ENCODE measurements at places on chromosomes 6 and 20.

DNA sequence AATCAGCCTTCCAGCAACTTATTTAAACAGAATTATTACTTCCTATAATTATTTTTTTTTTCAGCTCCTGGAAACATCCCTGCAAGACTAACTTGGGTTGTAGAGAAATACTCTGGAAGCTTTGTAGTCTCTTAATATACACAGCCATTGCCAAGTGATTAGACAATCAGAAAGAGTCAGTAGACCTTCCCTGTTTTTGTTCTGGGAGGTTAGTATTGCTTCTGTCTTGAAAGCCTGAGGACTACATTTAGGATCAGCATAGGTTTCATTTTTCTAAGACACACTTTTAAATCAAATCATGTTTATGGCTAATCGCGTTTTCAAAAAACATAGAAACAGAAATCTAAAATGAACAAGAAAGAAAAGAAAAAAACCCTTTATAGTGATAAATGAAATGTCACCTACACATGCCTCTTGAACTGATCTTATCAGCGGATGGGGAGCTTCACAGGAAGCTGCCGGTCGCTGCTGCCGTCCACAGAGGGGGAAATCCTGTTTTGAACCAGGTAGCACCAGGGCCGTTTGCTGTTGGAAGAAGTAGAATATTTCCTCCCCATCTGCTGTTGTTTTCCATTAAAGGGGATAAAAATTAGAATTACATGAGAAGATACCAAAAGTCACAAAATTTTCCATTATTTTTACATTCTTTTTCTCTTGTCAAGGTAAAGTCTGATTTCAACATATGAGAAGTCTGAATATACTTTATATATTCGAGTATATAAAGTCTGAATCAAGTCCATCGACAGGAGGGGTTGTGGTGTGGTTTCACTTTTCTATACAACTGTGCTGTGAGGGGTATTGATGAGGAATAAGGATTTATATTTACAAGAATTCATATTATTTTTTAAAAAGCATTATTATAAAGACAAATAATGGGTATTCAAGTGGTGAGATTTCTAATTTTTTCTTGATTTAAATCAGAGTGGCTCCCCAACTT is 94.6 kb downstream of the ARMC2 start:
- no peak for DNase-seq

GRCh38 chr6:119323478-119323877 is 26.1 kb downstream of the MAN1A1 start:
- DNase-seq = no peak

GRCh38 chr6:65646544-65646943 is 60.5 kb downstream of the EYS start:
- DNase-seq = no peak

GRCh38 chr6:131073577-131073976 is 10.5 kb upstream of the EPB41L2 start:
- DNase-seq = no peak

- DNase-seq = peak; percentile 40
Measured at GRCh38 chr6:99119109-99120031, 171.6 kb upstream of the FBXL4 start.

- DNase-seq = peak; percentile 91
Measured at GRCh38 chr6:108559884-108560462, 744 bp upstream of the FOXO3 start.

- DNase-seq = no peak
Measured at GRCh38 chr6:14502551-14502950, 385.0 kb downstream of the CD83 start.

GRCh38 chr20:43238266-43238665 is 48.6 kb upstream of the PTPRT start:
- DNase-seq = no peak

DNA sequence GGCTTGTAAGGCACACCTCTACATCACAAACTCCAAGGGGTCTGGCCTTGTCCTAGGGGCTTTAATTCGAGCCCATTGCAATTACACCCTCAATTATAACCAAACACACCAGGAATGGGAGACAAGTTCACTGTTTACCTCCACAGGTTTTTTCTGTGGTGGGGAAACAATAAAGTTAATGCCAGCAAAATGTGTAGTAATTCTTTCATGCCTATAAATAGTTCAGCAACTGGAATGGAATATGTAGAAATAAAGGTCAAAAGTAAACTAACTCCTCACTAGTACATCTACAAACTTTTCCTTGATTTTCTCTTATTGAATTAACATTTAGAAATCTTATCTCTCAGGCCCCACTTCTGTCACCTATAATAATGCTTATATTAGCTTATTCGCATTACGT is 27.1 kb upstream of the RIPK1 start:
- no peak for DNase-seq
